ENCODE measurements at places on chromosomes 5 and 9.

DNA sequence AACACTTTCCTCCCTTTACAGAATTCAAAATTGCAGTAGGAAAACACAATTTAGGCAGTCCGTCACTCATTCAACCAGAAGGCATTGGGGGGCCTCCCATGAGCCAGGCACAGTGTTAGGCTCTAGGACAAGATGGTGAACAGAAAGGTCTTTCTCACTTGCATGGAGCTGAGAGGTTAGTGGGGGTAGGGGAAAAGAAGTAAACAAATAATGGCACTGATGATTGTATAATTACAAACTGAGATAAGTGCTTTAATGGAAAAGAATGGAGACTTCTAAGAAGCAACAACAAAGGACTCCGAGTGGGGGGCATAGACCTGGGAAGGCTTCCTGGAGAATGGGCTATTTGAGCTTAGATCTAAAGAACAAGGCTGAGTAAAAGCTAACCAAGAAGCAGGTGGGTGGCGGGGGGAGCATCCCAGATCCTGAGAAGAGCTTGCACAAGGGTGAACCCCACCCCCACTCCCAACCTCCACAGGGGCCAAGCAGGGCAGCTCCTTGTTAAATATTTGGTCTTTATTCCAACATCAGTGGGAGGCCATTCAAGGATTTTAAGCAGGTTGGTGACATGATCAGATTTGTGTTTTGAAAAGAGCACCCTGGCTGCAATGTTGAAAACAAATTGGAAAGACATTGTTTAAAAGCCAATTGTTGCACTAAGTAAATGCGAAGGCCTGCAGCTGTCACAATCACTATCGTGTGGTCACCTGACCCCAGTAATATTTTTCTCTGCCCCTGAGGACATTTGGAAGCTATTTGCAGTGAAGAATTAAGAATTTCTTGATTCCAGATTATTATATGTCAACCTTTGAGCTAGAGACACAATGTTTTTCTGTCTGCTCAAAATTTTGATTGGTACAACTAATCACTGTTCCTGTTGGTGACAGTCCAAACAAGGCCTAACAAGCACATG lies 73.9 kb upstream of the EFNA5 start:
- no peak for DNase-seq

DNA sequence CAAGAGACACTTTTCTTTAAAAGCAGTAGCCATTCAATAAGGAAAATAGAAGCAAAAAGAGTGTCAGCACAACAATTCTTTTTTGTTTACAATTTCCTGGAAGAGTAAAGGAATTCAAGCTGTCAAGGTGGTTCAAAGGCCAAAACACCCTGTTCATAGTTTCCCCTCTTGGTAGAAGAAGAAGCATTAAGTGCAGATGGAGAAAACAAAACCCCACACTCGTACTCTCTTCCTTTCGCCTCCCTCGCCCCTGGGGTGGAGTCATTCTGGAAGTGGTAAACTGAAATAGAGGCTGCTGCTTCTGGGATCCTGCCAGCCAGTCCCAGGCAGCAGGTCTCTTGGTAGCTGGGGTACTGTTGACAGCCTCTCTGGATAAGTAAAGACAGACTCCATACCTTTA lies 105.0 kb downstream of the ANKRD55 start:
- DNase-seq, result peak; percentile 19

DNA sequence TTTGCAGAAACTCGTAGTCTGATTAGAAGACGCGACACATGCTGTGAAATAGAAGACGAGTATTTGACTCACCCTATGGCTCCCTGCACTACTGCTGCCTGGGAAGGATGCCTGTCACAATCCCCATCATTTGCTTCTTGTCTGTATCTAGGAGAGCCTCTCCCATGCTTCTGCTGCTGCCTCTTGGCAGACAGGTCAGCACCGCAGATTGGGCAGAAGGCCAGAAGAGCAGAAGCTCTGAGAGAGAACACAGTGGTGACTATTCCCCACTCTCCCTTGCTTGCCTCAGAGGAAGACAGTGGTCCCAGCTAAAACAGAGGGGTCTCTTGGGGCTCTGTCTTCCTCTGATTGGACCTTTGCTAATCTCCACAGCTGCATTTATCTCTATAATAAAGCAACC lies 84.0 kb upstream of the SMIM32 start:
- no peak for DNase-seq

DNA sequence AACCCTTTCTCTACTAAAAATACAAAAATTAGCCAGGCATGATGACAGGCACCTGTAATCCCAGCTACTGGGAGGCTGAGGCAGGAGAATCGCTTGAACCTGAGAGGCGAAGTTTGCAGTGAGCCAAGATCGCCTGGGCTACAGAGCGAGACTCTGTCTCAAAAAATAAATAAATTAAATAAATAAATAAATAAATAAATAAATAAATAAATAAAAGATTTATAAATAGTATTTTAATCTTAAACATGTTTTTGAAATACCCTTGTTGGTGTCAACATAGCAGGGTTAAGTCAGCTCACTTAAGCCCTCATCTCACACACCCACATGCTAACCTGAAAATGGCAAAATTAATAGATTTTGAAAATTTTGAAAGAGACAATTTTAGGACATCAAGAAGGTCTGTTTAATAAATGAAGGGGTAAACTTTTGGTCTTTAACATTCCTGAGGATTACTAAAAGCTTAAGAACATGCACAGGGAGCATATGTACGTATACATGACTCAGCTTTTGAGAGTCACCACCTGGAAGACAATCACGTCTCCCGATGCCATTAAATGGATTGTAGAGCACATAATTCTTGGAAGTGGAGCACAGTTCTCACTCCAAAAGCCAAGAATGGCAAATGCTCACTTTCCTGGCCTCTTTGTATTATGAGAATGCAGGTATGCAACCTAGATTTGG lies 202.5 kb downstream of the GDNF start:
- DNase-seq, result no peak

DNA sequence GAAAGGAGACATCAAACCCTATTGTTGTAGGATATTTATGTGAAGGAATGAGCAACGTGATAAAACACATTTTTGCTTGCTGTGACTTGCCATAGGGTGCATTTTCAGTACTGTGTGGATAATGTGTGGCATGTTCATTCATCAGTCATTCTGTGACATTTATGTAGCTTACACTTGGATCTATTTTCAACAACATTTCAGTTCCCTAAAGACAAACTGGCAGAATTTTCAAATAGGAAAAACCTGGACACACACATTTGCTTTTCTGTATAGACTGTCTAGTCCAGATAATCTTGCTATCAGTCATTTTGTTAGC lies 127.7 kb downstream of the TMC1 start:
- DNase-seq, result no peak

- peak; percentile 56 for DNase-seq
Observed at GRCh38 chr5:173764332-173765028, 123.7 kb upstream of the CPEB4 start.

- DNase-seq, result peak; percentile 5
Observed at GRCh38 chr5:98993512-98993911, 64.7 kb upstream of the CHD1 start.

GRCh38 chr5:123304777-123305316 lies 118.4 kb downstream of the CEP120 start:
- peak; percentile 21 for DNase-seq

DNA sequence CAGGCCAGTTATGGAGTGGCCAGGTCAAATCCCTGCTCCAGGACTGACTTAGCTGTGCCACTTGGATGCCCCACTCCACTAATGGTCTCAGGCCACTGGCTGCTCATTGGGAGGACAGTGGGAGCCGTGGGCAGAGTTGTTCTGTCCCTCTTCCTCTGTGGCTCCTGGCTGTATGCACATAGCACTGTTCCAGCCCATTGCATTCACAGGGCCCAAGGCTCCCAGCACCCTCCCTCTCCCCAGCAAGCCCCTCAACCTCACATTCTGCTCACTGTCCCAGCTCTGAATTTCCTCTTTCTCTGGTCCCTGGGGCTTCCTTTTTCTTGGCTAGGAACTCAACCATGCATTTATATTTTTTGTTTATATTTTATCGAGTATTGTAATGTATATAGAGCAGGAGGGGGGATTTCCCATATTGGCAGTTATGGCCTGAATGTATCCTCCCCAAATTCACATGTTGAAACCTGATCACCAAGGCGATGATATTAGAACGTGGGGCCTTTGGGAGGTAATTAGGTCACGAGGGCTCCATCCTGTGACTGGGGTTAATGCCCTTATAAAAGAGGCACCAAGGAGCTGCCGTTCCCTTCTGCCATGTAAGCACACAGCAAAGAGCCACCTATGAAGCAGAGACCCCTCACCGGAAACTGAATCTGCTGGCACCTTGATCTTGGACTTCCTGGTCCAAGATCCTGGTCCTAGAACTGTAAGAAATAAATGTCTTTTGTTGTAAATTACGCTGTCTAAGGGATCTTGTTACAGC lies 17.0 kb upstream of the MVB12B start:
- DNase-seq, result no peak

DNA sequence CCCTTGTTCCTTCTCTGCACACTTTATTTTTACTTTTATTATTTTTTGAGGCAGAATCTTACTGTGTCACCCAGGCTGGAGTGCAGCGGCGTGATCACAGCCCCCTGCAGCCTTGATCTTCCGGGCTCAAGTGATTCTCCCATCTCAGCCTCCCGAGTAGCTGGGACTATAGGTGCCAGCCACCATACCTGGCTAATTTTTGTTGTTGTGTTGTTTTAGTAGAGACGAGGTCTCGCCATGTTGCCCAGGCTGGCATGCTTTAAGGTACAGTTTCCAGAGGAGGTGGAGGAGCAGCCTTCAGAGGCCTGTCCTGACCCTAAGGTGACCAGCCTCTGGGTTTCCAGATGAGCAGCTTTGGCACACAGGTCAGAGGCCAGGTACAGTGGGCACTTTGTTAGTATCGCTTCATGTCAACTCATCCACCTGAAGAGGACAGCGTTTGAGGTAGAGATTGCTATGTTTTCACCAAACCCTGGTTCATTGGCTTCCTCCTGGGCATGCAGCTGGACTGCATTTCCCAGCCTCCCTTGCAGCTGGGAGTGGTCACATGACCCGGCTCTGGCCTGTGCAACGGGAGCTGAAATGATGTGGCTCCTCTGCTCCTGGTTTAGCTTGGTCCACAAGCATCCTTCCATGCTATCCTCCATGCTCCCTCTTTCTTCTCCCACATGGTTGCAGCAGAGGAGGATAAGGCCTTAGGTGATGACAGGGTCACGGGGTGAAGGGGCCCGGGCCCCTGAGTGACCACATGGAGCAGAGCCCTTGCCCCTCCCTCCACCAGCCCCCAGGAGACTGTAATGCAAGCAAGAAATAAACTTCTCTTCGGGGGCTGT lies 139.3 kb upstream of the IER5L start:
- DNase-seq, result peak; percentile 37

DNA sequence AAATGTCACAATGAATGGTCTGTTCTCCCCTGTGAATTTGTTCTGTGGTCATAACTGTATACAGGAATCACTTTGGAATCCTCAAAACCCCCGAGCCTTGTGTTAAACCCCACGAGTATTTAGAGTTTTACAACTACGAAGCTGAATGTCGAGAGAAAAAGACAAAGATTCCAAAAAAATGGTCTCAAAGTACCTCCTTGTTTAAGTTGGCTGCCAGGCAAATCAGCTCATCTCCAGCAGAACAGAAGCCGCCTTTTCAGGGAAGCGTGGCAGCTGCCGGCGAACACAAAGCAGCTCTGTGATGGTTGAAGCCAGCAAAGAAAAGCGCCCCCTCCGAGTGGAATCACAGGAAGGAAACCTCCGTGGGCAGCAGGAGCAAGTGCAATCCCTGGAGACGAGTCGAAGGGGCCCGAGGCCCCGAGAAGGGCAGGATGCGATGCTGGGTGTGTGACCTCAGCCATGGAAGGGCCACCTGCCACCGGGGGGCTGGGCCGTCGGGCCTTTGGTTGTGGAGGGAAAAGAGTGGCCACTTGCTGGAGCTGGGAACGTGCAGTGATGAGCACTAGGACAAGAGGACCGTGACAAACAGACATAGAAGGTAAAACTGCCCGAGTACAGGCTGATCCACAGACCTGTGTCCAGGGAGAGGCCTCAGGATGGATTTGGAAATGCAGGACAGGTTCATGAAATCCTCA lies 706.4 kb downstream of the SEMA5A start:
- no peak for DNase-seq

- no peak for DNase-seq
Observed at GRCh38 chr5:33231214-33231710, 209.5 kb upstream of the TARS1 start.

GRCh38 chr5:95817430-95817829 lies 5.1 kb downstream of the GLRX start:
- no peak for DNase-seq

DNA sequence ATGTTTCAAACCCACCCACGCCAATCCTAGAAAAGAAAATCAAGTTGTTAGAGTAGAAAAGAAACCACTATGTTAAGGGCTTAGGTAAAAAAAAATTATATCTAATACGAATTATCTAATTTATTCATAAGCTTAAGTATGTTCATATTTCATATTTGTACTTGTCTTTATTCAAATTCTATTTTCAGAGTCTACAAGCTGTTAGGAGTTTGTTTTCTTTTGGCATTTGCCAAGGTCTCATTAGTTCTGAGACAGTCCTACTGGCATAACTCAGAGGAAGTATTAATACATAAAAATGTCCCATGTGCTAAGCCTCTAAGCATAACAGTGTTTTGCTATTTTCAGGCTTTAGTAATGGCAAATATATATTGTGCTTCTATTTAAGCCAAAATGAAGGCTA lies 57.6 kb downstream of the STARD4 start:
- no peak for DNase-seq

GRCh38 chr9:110986529-110986928 lies 51.7 kb downstream of the LPAR1 start:
- no peak for DNase-seq

DNA sequence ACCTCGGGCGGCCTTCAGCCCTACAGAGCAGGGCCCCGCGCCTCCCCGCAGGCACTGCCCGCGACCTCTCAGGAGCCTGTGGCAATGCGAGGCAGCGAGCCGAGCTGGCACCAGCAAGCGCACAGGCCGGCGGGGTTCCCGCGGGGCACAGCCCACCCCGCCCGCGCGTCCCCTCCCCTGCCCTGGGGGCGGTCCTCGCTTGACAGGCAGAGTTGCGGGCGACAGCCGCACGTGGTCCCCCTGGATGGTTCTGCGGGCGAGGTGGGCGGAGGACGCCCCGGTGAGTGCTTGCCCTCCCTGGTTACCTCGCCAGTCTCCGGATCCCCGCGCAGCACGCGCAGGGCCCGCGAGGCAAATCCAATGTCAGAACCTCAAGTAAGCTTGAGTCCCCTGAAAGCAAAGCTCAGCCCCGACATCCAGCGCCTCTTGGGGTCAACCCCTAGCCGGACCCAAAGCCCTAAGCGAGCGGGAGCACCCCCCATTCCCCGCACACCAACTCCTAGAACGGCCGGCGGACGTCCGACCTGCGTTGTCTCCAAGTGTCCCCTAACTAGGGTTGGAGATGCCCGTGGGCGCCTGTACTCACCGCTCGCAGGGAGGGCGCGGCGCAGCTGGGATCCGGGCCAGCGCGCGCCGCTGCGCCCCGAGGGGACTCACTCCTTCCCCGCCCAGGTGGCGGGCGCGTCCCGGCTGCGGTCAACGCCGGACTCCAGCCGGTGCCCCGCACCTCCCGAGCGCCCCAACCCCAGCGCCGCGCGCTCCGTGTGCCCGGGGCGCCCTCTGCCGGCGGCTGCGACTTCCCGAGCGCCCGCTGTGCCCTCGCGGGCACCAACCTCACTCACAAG lies at the start of gene DRD1:
Gene DRD1, minus strand, starts transcription at position 123 of the 845 bp plus-strand sequence. CDS start 1,083 bp downstream, outside the sequence.
- DNase-seq, result peak; percentile 29

DNA sequence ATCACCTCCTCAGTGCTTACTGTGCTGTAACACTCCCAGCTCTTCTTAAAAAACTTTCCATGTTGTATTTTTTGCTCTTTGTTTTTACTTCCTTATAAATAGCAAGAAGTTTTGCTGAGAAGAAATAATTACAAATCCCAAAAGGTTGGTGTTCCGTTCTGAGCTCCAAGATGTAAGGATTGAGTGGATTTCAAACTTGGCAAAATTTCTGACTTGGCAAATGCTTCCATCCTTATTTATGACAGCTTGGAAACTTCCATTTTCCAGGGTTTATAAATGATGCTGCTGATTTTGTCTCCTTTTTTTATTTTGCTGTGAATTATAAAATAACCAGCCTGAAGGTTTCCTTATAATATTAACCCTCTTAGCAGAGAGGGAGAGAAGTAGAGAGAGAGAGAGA lies 151.9 kb downstream of the NTRK2 start:
- DNase-seq, result no peak

Data from GM12865 (cell line).